ENCODE measurements at places on chromosomes 3 and 15. TPM values are rescaled to one million over a fixed set of nuclear protein-coding genes. Genes with fewer than 3 reads are reported as not detected.

DNA sequence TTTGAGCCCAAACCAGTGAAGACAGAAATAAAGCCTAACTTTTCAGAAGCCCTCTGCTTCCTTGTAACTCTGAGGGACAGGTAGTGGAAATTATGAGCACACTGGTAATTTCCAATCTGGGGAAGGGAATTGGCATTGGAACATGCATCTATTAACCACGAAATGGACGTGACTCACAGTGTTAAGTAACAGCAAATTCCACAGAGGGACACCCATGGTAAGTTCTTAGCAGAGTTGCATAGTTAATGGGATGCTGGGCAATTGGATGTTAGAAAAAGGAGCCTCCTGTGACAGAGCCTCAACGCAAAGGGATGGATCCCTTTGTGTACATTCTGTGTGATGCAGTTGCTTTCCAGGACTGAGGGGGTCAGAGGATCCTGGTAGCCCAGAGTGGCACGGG, 168.6 kb downstream of the SEMA6D start:
- DNase-seq: no peak

DNA sequence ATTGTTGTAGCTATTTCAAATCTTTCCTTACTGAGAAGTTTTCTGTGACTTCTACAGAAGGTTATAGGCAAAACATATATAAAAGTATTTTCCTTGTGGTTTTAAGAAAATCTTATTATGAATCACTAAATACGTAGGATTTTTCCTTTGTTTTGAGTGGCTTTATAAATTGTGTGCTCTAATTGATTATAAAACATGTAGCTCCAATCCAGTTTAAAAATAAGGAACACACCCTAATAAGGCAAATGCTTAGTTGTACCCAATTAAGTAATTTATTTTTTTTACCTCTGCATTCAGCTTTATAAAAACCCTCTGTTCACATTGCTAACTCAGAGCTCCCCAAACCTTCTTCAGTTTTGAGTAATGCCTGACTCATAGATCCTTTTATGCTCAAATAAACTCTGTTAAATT, 408.0 kb downstream of the NAALADL2 start:
- DNase-seq: no peak

- DNase-seq: no peak
These were observed 140.3 kb downstream of the RPLP1 start for GRCh38 chr15:69592954-69593353.

The HRH1 gene
- total RNA-seq: 9.2 TPM

DNA sequence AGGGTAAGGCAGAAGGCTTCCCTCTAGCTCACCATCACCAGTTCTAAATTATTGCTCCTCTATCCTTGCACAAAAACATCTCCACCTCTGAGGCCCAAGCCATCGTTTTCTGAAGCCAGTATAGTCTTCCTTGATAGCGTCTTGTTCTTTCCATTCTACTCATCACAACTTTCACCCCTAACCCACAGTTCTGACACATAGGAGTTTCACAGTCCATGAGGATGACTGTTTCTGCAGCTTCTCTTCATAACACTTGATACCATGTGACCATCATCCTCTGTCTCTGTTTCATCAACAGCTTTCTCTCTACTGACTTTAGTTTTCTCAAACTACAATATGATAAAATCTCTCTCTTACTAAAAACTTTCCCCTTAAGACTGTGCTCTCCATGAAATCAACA, 1166.5 kb downstream of the ROBO1 start:
- DNase-seq: no peak

DNA sequence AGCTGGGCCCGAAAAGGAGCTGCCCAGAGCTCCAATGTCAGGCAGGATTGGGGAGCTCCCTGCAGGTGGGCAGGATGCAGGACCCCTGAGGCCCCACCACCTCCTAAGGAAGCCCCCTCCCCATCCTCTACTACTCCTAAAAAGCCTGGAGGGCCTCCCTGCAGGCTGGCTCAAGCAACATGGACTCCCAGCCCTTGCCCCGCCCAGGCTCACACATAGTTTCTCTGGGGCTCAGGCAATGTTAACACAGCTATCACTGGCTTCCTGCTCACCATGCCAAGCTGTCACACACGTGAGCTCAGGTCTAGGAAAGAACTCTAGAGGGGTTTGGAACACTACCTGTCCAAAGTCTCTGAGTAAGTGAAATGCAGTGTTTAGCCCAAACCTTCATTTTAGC, 65.4 kb upstream of the ZNF148 start:
- DNase-seq: no peak

The TIGIT gene
- not detected for total RNA-seq

The PIF1 gene
- total RNA-seq: 54.8 TPM

- DNase-seq: no peak
These were observed 40.7 kb upstream of the MB21D2 start for GRCh38 chr3:192958219-192958872.

The ROPN1 gene
- total RNA-seq: not detected

DNA sequence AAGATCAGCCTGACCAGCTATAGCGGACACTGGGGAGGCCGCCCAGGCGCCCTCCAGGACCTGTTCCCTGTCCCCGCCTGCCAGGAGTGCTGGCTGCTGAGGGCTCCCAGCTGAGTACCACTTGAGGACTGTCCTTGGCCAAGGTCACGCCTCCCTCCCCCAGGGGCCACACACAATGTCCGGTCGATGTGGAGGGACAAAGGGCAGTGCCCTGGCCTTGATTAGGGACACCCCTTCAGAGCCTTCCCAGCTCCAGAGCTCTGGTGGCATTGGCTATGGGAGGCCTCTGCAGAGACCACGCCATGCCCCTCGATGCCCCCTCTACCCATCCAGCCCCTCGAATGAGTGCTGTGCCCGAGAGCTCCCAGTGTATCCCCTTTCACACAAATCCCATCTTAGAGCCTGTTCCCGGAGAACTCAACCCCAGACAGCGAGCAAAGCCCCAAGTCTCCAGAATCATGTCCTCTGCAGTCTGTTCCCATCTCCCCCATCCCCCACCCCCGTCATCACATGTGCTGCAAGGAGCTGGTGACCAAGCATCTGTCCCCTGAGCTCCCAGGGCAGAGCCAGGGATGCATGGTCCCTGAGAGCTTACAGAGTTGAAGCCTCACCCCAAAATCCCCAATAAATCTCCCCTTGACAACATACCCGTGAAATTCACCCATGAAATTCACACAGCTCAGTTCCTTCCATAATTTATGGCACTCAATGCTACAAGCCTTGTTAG, 158.9 kb downstream of the NUP210 start:
- DNase-seq: no peak

DNA sequence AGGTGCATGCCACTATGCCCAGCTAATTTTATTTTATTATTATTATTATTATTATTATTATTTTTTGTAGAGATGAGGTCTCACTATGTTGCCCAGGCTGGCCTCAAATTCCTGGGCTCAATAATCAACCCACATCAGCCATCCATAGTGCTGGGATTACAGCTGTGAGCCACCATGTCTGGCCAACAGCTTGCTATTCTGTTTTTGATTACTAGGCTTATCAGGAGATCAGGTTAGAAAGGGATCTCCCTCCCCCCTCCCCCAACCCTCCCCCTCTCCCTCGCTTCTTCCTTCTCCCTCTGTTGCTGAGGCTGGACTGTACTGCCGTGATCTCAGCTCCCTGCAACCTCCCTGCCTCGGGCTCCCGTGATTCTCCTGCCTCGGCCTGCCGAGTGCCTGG, 8.6 kb downstream of the CLN6 start:
- DNase-seq: no peak

The ATP13A5 gene
- total RNA-seq: not detected

GRCh38 chr15:48865370-48866079, 12.4 kb upstream of the EID1 start:
- no peak for DNase-seq

DNA sequence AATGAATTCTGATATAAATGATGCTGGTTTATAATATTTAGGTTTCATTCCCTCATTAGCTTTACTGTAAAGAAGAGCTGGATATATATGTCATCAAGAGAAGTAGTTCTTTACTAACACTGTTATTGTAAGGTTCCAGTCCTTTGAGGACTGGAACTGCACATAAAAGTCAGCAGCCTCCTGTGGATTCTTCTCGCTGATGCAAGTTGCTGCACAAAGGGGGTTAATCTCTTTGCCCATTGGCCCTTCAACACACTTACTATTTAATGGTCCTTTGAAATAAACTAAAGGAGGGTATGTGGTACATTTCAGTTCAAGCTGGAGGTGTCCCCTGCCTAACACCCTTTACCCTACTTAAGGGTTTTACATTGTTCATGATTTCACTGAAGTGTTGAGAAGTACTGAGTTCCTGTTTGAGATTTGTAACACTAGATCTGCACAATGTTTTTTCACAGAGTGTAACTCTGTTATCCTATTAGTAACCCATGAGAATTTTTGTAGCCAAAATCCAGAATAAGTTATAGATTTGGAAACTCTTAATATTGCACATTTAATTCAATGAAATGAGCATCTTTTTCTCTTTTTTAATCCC, 43.9 kb downstream of the NR2C2 start:
- DNase-seq: no peak

DNA sequence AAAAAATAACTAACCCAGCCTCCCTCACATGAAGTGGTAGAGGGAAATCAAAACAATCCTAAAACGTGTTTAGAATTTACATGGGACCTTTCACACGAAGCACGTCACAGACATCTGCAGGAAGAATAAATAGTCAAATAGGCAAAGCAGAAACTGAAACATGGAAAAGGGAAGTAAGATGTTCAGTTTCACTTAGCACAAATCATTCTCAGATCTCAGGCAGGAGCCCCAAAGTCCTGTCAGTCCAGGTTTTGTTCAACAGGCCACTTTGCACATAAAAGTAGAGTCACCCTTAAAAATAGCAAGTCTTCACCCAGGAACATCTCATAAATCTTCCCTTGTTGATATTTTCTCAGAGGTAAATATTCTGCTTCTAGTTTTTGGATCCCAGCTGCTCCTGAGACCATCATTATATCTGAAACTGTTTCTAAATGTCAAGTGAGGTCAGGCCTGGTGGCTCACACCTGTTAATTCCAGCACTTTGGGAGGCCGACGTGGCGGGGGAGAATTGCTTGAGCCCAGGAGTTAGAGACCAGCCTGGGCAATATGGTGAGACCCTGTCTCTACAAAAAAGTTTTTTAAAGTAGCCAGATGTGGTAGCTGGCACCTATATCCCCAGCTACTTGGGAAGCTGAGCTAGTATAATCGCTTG, 1.9 kb downstream of the RUBCN start:
- DNase-seq: no peak

DNA sequence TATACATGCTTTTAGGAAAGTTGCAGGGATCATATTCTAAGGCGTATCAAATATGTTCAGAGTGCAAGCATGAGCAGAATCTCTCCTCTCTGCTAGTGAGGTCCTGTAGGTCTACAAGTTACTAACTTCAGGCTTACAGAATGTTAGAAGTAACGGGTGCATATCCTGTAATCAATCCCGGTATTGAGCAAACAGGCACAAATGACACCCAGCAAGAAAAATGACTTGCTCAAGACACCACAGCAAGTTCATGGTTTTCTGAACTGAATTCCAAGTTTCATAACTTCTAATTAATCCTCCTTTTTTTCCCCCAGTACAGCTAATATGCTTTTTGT, 353.9 kb upstream of the TPRG1 start:
- DNase-seq: no peak

The RLBP1 gene
- not detected for total RNA-seq

The VWA5B2 gene
- 0.76 TPM for total RNA-seq

- no peak for DNase-seq
These were observed 6.2 kb upstream of the TMF1 start for GRCh38 chr3:69058180-69058946.

GRCh38 chr3:50347187-50347813, 1.8 kb upstream of the ZMYND10 start:
- DNase-seq: peak; percentile 60

DNA sequence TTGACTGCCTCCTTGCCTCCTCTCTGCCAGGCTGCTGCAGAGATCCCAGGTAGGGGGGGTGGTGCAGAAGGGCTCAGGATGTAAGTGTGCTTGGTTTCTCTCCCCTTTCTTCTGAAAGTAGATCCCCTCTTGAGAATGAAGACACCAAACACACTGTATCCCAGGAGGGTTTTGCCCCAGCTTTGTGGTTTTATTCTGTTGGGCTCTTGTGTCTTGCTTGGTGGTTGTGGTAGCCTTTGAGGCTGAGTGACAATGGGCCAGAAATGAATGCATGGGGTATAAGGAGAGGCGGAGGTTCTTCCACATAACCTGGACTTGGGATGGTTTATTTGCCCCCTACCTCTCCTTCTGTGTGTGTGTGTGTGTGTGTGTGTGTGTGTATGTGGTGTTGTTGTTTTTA, 5.7 kb downstream of the PDIA5 start:
- no peak for DNase-seq

The INSYN1 gene
- total RNA-seq: not detected

- DNase-seq: no peak
These were observed 12.1 kb downstream of the NR2C2 start for GRCh38 chr3:14959359-14959943.

DNA sequence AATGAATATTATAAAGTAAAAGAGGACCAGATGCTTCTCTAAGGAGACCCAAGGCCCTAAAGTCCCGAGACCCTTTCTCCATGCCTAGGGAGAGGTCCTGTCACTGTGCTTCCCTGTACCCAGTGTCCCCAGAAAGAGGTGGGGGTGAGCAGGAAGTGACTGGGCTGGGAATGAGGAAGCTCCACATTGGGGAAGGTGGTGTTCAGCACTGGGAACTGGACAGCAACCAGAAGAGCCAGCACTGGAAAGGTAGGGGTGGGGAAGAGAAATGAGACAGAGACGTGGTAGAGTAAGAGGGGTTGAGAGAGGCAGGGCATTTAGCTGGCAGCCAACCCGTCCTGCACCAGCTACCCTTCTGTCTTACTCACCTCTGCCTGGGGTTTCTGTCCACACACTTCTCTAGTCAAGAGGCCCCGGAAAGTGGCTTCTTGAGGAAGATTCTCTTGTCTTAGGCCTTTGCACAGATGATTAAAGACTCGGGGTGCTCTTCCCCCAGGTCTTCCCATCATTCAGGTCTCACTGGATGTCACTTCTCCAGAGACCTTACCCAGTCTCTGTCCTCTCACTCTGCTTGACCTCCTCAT, 12.2 kb downstream of the RRP9 start:
- no peak for DNase-seq

DNA sequence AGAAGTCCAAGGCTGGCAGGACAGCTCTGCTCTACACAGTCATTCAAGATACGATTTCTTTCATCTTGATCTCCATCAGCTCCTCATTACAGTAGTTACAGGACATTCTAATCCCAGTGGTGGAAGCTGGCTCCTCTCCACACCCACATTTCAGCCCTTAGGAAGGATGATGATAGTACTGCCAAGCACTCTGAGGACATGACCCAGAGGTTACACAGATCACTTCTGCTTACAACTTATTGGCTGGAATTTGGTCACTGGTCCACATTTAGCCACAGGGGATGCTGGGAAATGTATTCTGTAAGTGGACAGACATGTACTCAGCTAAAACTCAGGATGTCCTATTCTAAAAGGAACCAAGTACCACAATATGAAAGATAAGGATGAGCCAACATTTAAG, 77.1 kb downstream of the IQCH start:
- no peak for DNase-seq

DNA sequence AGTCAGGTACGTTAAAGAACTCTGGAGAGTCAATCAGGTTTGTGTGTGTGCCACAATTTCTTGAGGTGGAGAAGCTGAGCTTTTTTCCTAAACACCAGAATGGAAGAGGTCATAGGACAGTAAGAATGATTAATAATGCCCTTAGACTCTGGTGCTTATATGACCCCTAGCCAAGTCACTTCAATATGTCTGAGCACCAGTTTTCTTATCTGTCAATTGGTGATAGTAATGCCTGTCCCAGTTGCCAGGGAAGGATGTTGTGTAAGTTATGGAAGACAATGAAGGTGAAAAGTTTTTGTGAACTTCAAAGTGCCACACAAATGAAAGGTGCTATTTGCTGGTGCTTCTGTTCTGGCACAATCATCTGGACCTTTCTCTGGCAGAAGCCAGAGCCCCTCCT, 22.2 kb upstream of the DLG1 start:
- DNase-seq: no peak

- no peak for DNase-seq
These were observed 14.5 kb downstream of the HIGD2B start for GRCh38 chr15:72671525-72671924.
